ENCODE measurements at places on chromosomes 3 and 15. TPM values are rescaled to one million over a fixed set of nuclear protein-coding genes. Genes with fewer than 3 reads are reported as not detected.
A peak's percentile ranks its signal among the peaks of the same experiment; 100 is the strongest.

The SPPL2A gene
- 157 TPM for total RNA-seq

- DNase-seq: no peak
Observed at GRCh38 chr3:4583416-4583815, 90.3 kb downstream of the ITPR1 start.

The MYRIP gene
- not detected for total RNA-seq

DNA sequence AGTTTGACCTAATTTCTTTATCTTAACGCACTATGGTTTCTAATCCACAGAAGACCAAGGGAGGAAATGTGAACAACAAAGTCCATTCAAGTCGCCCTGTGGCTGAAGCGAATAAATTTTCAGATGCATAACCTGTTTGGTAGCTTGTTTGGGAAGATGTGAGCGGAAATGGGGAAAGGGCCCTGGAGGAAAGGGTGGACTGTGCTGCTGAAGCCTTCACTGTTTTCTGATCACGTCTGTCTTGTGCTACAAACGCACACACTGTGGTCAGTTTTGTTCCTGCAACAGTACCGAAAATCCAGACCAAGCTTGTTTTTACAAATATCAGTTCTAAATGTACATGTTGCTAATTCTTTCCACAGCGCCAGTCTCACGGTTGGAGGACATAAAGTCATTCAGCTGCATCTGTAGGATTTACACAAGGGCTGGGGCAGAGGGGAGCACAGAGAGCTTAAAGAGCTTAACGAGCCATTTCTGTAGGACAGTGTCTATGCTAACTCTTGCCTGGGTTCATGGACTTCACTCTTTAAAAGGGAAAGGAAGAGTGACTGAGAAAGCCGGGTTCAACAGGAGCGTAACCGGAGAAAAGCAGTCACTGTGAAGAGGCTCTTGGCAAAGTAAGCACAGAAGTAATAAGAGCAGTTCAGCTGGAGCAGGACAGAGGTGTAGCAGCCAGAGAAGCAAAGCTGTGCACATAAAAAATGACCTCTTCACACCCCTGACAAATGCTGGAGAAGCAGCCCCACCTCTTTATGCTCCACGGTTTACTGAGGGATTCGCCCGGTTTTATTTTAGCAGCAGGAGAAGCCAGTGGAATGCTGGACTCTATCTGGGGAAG is 66.6 kb downstream of the USF3 start:
- no peak for DNase-seq

The CTXN2 gene
- not detected for total RNA-seq

GRCh38 chr3:37050282-37050681 is 57.0 kb downstream of the MLH1 start:
- no peak for DNase-seq

The DNASE1L3 gene
- not detected for total RNA-seq

The GHRL gene
- total RNA-seq: 1.3 TPM

- DNase-seq: no peak
Observed at GRCh38 chr3:170522201-170522600, 63.7 kb downstream of the SLC7A14 start.

DNA sequence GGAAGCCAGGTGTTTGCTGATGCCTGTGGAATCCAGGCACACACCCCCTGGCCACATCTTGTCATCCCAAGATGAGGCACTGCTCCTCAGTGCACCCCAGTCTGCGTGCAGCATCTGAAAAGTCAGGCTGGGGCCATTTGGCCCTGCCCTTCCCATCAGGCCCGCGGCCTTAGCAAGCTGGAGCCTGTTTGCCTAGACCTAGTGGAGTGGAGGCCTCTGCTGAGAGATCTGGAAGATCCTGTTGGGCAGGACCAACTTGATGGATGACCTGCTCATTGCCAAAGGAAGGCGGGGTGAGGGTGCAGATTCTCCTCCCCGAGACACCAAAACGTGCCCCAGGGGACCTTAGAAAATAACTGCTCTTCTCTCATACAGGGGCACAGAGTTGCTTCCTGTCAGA is 220.2 kb downstream of the SHQ1 start:
- DNase-seq: no peak

DNA sequence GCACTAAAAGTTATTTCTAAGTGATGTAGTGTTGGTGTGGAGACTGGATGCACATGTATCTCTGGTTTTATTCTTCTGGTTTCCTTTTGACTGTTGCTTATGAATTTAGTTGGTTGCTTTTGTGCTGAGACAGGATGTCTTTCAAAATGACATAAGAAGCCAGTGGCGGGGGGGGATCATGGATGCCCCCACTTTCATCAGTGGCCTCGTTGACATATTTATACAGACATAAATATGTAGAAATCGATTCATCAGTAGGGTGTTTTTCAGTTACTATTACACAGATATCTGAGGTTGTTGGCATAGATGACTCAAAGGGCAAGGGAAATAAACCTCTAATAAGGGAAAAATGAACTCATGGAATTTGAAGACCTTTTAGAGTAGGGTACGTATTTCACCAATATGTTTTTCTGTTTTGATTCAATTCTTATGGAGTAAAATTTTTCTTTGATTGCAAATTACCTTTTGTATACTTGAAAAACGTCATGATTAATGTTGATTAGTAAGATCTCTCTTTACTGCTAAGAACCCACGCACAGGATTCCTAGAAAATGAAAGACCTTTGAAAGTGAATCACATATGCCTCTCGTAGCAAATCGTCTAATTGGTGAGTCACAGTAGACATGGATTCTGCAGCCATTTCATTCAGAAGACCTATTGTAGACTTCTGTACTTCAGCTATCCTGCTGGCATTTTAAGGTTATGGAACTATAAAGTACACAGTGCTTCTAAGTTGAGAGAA is 97.4 kb upstream of the RBMS3 start:
- DNase-seq: peak; percentile 21

DNA sequence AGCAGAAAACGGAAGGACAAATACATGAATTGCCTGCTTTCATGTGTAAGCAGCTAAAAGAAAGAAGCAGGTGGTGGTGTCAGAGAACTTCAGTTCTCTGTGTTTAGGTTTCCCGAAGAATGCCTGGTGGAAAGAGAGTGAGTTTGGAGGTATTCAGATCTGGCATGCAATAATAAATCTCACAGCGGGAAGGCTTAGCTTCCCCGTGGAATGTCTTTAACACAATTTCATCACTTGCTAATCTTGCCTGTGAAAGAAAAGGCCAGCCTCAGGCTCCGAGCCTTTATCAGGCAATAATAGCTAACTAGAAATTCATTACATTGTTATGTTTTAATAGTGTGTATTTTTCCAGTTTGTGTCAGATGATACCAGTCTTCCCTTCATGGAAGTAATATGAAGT is 220.3 kb downstream of the PDZRN3 start:
- DNase-seq: no peak

- DNase-seq: no peak
Observed at GRCh38 chr15:87045746-87046145, 966.1 kb downstream of the AGBL1 start.

The MDFIC2 gene
- not detected for total RNA-seq

The EPHB1 gene
- 0.43 TPM for total RNA-seq

- DNase-seq: no peak
Observed at GRCh38 chr3:172573422-172573821, 50.2 kb upstream of the TNFSF10 start.

DNA sequence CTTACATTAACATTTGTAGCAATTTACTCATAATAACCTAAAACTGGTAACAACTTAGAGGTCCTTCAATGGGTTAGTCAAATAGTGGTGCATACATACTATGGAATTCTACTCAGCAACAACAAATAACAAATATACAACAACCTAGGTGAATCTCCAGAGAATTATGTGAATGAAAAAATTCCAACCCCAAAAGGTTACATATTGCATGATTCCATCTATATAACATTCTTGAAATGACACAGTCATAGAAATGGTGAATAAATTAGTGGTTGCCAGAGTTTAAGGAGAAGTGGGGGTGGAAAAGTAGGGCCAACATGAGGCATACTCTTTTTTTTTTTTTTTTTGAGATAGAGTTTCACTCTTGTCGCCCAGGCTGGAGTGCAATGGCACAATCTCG is 12.7 kb upstream of the SNTN start:
- no peak for DNase-seq

The BMF gene
- 25.9 TPM for total RNA-seq

DNA sequence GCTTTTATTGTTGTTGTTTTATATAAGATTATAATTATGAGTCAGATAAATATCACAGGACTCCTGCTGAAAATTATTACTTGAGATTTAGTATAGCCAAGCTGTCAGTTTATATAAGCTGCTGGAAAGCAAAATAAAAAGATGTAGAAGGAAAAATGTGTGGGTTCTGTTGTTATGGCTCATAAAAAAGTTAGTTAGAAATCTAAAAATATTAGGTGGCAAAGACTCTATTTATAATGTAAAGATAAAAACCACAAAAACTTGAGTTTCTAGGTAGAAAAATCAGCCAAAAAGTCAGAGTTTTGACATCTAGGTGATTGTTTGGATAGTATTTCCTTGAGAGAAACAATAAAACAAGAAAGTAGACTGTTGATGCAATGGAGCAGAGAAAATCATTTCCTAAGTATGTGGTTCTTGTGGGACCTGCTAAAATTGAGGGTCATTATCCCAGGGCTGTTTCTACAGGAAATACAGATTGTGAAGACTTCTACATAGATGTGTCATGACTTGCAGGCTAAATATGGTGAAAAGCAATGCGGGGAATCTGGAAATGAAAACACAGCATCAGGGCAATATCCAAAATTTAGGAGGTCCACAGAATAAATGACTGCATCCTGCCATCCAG is 1109.6 kb upstream of the CADM2 start:
- no peak for DNase-seq

The RTP3 gene
- not detected for total RNA-seq

DNA sequence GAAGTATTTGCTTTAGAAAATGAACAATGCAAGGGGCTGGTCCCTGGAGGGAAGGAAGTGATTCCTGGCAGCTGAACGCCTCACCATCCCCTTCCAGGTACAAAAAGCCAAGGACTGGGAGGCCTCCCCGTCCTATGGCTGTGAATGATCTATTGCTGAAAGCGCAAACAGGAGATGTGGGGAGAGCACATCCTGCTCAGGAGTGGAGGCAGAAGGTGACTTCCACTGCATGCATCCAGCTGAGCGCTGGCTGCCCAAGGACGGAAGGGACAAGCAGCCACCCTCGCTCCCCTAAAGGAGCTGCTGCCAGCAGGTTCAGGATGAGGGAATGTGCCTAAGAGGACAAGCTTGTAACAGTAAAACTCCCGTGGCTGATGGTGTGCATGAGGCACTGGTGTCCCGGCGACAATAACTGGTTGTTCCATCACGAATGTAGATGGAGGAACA is 41.4 kb downstream of the ABTB1 start:
- no peak for DNase-seq

The RPSA gene
- total RNA-seq: 2,329 TPM

DNA sequence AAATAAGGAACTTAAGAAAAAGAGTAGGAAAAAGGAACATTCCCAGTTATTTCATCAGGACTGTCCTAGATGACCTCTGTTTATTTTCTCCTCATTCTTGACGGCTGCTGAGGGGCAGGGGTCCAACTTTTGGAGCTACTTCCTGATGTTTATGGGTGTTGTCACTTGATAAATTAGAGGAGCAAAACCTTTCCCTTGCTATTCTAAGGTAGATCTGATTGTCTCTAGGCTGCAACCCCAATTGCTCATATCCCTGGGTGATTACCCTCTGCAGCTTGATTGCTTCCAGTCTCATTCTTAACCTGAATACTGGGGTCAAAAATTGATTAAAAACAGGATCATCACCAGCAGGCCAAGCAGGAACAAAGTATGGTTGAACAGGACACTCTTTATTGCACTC is 311.0 kb upstream of the NDN start:
- no peak for DNase-seq

DNA sequence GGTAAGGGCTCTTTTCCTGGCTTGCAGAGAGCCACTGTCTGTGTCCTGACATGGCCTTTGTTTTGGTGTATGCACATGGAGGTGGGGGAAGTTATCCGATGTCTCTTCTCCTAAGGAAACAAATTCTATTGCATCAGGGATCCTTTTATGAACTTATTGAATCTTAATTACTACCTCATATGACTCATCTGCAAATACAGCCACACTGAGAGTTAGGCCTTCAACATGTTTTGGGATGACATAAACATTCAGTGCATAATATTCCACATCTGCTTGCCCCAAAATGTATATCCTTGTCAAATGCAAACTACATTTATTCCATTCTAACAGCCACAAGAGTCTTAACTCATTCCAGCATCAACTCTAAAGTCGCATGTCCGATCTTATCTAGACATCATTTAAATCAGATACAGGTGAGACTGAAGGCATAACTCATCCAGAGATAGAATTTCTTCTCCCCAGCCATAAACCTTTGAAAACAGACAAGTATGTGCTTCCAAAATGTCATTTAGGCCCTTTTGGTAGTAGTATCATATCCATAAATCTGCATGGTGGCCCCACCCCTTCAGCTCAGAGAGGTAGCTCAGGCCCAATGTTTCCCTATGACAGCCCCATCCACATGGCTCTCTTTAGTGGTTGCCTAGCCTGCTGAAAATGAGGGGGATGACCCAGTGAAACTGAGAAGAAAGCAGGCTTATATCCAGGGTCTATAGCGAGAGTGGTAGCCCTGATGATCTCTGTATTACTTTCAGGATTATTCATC is 289.5 kb upstream of the ALCAM start:
- DNase-seq: no peak

- no peak for DNase-seq
Observed at GRCh38 chr3:123695731-123696640, 111.1 kb upstream of the HACD2 start.

The ASTE1 gene
- 10.8 TPM for total RNA-seq

DNA sequence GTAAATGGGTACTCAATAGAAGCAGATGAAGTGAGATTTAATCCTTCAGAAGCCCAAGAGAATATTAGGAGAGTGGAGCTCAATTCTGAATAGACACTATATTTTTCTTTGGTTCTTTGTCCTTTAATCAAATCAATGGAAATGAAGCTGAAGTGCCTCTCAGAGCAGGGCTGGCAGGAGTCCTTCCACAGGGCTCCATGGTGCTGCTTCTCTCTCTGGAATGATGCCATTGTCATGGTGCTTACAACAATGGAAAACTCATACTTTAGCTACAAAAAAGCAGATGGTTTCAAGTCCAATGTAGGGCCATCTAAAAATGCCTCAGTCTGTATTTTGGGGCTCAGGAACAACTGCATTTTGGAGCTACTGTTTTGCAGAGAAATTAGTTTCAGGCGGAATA is 125.1 kb downstream of the SNRK start:
- DNase-seq: no peak

DNA sequence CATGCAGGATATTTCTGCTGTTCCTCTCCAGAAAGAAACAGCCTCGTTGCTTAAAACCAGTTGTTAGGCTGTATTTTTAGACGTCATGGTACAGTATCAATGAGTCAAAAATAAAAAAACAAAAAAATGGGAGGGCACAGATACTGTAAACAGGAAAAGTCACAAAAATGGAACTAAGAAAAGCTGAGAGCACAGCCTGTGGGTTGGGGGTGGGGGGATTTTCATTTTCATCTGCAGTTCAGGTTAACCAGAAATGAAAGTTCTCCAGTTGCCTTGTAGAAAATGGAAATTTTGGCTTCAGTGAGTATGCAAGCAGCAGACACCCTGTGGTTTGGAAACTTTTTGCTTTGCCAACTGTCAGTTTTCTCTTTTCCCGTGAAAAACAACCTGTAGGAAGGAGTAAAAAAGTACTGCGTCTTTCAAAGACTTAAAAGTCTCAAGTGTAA is 59.0 kb downstream of the FRMD4B start:
- peak; percentile 60 for DNase-seq
